Activated CD8-positive, alpha-beta T cell treated with anti-CD3 and anti-CD28 coated beads for 36 hours (primary cell): ENCODE measurements at places on chromosomes 11 and 22.

GRCh38 chr11:120740380-120740779 lies 228.8 kb downstream of the GRIK4 start:
- no peak for DNase-seq

- peak; percentile 61 for DNase-seq
These were observed 17.3 kb upstream of the EIF3D start for GRCh38 chr22:36546092-36546804.

DNA sequence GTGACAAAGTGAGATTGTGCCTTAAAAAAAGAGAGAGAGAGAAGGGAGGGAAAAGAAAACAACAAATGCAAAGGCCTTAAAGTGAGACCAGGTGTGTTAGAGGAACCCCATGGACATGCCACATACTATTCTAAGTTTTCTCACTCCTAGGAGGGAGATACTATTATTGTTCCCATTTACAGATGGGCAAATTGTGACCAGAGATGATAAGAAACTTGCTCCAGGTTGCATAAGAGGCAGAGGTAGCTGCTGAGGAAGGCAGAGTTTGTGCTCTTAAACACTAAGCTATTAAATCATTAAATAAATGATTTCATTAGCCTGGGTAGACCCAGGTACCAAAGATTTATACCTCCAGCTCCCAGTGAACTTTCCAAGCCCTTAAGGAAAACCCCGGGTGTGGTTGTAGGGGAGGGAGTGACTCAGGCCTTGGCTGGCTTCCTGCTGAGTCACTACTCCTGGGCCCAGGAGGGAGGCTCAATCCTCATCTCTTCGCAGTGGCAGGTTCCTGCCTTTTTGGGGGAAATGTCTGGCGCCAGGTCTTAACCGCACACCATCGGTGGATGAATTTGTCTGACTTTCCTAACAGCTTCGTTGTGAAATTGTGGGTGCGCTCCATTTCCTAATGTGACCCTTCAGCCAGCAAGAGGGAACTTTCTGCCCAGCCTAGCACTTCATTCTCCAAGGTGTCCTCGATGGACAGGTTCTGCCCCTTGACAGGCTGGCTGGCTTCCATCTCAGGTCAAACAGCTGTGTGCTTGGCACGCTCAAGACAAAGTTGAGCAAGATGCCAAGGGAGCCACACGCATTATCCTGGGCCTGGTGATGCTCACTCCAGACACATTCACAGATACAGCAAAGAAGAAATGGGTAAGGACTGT lies 33.4 kb upstream of the PTPRJ start:
- DNase-seq = peak; percentile 49

- no peak for DNase-seq
These were observed 40.9 kb upstream of the SUSD2 start for GRCh38 chr22:24140357-24140756.

DNA sequence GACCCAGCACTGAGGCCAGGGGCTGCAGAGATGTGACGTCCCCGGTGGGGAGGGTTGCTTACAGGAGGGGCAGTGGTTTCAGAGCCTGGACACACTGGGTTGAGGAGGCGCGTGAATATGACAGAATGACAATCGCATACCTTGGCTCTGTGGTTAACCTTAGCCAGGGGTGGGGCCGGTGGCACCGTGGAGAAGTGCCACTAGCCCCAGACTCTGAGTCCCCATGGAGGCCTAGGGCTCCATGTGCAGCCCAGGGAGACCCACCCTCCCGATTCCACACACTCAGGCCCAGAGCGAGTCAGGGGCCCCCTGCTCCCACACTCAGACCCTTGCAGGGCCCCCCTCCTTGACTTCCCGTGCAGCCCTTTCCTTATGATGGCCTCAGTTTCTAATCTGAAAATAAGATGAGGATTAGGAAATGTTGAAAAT lies 3.6 kb upstream of the ACR start:
- DNase-seq = no peak

GRCh38 chr11:124674571-124674970 lies 867 bp downstream of the SPA17 start:
- no peak for DNase-seq

DNA sequence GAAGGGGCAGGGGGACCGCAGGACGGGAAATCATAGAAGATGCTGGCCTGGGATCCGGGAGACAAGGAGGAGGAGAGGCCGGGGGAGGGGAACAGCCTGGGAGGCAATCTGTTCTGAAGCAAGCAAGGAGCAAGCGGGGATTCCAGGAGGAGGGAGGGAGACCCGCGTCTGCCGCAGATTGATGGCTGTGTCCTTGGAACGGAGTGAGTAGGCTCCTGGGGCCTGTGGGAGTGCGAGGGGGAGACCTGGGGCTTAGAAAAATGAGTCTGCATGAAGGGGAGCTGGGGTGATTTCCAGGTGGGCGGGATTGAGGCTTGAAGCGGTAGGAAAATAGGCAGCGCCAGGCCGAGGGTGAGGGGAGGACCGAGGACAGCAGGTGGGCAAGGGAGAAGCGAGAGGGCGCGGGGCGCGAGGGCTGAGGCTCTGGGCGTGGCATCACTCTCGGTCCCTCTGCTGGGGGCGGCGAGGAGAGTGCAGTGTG lies 1.6 kb upstream of the LRRC55 start:
- DNase-seq = no peak

DNA sequence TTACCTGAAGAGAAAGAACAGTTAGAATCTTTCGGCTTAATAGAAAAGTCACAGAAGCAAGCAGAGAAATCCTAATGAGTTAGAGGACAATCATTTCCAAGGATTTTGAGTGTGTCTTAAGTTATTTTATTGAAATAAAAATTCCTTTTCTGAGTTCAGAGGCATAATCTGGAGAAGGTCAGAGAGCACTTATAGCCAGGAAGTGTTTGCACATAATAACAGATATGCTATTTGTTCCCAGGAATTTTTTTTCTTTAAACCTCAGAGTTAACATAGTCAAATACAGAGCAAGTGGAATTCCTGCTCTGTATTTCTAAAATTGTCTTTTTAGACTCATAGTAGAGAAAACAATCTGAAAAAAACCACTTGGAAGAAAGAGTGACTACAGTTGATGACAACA lies 74.3 kb downstream of the SNX19 start:
- no peak for DNase-seq

DNA sequence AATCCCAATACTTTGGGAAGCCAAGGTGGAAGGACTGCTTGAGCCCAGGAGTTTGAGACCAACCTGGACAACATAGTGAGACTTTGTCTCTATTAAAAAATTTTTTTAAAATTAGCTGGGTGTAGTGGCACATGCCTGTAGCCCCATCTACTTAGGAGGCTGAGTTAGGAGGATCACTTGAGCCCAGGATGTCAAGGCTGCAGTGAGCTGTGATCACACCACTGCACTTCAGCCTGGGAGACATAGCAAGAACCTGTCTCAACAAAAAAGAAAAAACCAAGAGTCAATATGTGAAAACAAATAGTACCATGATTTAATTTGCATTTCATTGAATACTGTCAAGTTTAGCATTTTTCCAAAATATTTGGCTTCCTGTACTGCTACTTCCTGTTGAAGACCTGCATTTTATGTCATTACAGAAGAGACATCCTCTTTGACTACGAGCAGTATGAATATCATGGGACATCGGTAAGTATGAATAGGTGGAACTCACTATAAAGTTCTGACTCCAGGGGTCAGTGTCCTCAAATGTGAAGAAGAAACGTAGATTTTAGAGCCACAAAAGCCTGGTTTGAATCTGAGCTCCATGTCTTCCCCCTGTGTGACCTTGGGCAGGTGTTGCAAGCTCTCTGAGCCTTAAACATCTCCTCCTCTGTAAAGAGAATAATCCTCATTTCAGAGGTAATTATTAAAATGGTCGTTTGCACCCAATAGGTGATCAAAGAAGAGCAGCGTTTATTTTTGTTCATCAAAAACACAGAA lies 16.0 kb downstream of the CDC45 start:
- DNase-seq = no peak
